ENCODE measurements at places on chromosomes 4 and X.

DNA sequence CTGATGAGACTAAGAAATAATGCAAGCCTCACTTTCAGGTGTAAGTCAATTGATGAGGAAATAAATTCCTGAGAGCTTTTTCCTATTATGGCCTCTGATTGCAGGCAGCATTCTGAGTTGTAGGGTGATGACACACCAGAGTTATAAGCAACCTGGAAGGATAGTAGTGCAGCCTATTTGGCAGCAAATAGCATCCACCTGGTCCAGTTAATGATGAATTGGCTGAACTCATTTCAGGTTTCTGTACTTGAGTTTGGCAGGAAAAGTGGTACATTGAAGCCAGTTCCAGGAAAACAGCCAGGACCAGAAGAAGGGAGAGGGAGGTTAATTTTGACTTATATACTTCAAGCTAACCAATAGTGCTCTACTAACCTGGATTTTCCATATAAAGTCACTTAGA, 316.8 kb downstream of the NAF1 start:
- DNase-seq, result no peak

- DNase-seq, result no peak
Measured at GRCh38 chrX:151000861-151001331, 17.8 kb downstream of the HMGB3 start.

DNA sequence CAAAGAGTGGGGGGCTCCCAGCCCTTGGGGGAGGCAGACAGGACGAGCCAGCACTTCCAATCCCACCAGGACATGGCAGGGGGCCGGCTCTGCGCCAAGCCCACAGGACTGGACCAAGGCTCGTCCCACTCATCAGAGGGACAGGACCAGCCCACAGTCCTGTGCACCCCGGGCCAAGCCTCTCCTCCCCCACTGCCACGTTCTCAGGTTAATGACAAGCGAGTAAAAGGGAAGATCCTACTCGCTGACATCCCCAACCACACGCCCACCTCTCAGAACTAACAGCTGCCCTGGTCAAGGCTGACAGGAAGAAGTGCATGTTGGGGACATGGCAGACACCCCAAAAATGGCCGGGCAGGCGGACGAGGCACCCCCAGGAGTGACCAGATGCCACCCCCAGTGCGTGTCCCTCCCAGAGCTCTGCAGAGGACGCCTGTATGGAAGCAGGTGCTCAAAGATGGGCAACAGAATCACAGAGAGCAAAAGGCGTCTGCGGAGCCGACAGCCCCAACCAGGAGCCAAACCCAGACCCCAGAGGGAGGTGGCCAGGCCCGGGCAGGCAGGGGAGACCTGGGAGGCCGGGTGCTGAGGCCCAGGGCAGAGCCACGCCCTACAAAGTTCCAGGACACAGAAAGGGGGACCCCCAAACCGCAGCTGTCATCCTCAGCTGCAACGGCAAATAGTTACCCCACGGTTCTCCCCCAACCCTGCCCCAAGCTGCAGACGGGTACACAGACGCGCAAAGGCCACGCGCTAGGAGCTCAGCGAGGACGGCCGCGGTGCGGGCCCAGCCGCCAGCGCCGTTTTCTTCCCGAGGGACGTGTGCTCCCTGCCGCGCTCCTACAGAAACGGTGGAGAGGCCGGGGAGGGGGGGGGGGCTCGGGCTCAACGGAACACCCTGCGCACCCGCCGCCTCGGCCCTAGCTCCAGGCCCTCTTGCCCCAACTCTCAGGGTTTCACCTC, 1.7 kb downstream of the CTBP1 start:
- no peak for DNase-seq

GRCh38 chr4:17561195-17561909, 15.6 kb upstream of the LAP3 start:
- peak; percentile 30 for DNase-seq

DNA sequence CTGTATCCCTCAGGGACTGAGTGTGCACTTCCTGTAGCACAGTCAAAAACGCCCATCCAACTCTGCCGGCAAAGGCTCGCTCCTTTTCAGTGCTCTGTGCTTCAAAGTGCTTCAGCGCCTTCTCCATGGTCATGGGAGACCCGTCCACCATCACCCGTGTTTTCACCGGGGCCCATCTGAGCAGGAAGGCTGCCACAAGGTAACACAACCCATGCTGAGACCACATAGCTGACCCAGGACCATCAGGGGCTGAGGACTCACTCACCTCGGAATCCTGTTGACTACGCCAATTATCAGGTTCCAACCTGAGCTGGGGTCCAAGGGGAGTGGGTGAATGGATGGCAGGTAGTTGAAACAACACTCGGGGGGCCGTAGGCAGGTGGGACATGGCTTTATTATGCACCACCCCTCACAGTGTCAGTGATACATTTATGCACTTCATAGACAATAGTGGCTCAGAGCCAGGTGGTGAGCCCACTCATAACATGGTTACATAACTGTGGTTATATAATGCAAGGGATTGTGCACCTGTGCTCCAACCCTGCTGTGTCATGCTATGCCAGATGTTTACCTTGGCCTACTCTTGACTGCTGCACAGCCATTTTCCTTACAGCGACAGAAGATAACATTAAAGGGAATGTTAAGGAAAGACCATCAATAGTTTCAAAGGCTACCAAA, 227.8 kb downstream of the ADGRL3 start:
- no peak for DNase-seq

- peak; percentile 59 for DNase-seq
Measured at GRCh38 chr4:88522702-88523324, 763 bp downstream of the PYURF start.

- no peak for DNase-seq
Measured at GRCh38 chrX:136950211-136950610, 69.7 kb upstream of the RBMX start.

DNA sequence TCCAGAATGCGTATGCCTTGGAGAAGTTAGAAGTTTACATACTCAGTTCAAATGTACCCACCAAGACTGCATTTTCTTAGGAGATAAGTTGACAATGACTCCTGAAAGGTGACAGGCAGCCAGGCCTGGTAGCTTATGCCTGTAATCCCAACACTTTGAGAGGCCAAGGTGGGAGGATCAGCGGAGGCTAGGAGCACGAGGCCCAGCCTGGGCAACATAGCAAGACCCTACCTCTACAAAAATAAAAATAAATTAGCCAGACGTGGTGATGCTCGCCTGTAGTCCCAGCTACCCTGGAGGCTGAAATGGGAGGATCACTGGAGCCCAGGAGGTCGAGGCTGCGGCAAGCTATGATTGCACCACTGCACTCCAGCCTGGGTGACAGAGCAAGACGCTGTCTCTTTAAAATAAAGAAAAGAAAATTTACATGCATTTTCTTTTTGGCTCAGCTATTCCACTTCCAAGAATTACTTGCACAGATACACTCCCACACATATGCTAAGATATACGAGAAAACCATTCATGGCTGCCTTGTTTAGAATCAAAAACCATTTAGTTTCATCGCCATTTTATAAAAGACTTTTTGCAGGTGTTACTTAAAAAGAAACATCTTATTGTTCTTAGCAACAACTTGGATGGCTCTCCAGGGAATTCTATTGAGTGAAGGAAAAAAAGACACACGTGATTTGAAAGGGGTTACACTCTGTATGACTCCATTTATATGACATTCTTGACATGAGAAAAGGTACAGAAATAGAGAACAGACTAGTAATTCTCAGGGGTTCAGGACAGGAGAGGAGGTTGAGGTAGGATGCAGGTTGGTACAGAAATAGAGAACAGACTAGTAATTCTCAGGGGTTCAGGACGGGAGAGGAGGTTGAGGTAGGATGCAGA, 66.3 kb downstream of the DHRSX start:
- DNase-seq, result no peak

DNA sequence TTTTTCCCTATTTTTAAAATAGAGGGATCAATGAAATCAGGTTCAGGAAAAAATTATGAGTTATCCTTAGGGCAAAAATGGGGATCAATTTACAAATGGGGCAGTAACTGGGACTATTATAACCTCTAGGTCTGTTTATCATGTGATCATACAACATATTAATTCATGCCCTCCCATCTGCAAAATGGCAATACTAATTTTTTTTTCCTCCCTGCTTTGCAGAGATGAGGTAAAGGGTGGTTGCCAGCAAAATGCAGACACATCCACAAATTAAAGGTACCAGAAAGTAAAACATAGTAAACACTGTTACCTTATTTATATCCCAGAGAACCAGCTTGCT, 467 bp downstream of the HSD17B11 start:
- no peak for DNase-seq

- DNase-seq, result no peak
Measured at GRCh38 chr4:146462251-146462650, 59.5 kb downstream of the SLC10A7 start.

DNA sequence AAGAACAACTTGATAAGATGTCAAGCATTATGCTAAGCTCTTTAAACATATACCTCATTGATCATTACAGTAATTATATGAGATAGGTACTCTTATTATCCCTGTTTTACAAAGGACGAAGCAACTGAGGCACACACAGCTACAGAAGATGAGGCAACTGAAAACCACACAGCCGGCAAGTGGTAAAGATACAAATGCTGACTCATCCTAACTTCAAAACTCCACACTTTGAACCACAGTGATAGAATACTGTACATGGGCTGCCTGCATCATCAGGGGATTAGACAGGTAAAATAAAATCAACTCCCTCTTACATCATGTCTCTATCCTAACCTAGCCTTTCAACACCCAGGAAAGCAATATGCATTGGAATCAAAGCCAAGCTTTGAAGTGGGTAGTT, 47.8 kb downstream of the LHFPL1 start:
- DNase-seq, result no peak

- DNase-seq, result no peak
Measured at GRCh38 chrX:31652650-31653049, 580.8 kb upstream of the FTHL17 start.

DNA sequence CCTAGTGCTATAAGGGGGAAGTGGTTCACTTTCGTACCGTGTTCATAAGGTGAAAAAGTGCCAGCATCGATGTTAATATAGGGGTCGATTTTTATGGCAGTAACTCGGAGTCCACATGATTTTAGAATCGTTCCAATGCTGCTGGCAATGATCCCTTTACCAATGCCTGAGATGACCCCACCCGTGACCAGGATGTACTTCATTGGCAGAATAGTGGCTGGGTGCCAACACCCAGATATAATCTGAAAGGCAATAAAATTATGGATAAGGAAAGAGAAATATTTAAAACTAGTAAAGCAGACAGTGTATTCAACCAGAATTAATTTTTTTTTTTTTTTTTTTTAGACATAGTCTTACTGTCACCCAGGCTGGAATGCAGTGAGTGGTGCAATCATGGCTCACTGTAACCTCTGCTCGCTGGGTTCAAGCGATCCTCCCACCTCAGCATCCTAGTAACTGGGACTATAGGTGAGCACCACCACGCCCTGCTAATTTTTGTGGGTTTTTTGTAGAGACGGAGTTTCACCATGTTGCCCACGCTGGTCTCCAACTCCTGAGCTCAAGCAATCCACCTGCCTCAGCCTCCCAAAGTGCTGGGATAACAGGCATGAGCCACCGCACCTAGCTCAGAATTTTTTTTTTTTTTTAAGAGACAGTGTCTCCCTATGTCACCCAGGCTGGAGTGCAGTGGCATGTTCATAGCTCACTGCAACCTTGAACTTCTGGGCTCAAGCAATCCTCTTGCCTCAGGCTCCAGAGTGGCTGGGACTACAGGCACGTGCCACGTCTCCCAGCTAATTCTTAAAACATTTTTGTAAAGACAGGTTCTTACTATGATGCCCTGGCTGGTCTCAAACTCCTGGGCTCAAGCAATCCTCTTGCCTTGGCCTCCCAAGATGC, 9.5 kb downstream of the CTPS2 start:
- DNase-seq, result no peak

- no peak for DNase-seq
Measured at GRCh38 chrX:153681175-153681574, 6.6 kb upstream of the SLC6A8 start.

- DNase-seq, result no peak
Measured at GRCh38 chr4:85656759-85657505, 182.0 kb downstream of the ARHGAP24 start.

DNA sequence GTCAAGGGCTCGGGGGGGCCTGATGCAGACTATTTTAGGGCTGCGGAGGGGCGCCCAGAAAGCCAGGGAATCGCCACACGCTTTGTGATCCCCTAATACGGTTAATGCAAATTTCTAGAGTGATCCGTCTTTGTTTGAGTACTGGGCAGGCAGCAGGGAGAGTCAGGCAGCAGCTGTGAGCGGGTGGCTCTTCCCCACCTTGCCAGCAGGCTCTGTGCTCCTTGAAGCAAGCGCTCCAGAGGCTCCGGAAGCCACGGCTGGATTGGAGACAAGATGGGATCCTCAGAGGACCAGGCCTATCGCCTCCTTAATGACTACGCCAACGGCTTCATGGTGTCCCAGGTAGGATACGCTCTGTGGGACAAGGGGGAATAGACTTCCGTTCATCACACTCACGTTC, at the start of gene ASMT:
Gene ASMT, plus strand, starts transcription at position 133 of the 400 bp plus-strand sequence. Its CDS starts 141 bp downstream, at position 274.
- no peak for DNase-seq

- DNase-seq, result peak; percentile 77
Measured at GRCh38 chr4:20544645-20545044, 155.6 kb upstream of the PACRGL start.

- peak; percentile 3 for DNase-seq
Measured at GRCh38 chr4:80471756-80472155, 136.2 kb downstream of the CFAP299 start.

DNA sequence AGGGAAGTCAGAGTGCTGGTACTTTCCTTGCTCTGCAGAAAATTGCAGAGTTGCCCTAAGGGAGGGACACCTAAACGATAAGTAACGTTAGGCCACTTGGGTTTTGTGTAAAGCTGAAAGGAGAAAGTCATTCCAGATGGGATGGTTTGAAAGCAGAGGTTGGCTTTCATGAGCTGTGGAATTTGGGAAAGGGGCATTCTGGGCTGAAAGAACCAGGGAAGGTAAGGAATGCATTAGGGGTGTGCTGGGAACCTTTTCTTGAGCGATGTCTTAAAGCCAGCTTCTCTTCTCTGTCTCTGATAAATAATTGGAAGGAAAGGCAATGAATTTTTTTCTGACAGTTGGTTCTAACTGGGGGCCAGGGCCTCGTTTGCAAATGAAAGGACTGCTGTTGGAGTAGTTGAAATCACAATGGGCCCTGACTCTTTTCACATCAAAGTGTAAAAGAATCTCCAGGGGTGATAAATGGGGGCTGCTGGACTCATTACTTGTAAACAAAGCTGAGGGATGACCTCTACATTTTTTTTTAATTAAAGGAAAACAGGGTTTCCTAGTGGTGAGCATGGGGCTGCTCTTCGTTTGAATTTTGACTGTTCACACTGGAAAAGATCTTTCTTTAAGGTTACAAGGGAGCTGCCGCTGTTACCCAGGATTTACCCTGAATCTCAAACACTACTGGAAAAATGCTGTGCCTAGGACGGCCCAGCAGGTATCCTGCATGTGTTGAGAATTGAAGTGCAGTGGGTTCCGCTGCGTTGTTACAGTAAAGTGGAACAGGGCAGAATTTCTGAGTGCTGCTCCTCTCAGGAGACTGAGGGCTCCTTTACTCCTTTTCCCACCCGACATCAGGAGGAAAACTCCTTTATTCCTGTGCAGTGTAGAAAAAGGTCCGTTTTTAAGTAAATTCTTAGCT, 25.0 kb downstream of the AFF1 start:
- DNase-seq, result no peak

- DNase-seq, result no peak
Measured at GRCh38 chr4:108333353-108333942, 164.7 kb upstream of the LEF1 start.

- no peak for DNase-seq
Measured at GRCh38 chr4:163467082-163467770, 6.3 kb downstream of the TKTL2 start.

- peak; percentile 21 for DNase-seq
Measured at GRCh38 chr4:2292646-2293108, 30.8 kb upstream of the MXD4 start.

- no peak for DNase-seq
Measured at GRCh38 chr4:16661813-16662212, 236.6 kb downstream of the LDB2 start.
